ENCODE measurements at places on chromosomes 4 and X. TPM values are rescaled to one million over a fixed set of nuclear protein-coding genes. Genes with fewer than 3 reads are reported as not detected.

- no peak for DNase-seq
Measured at GRCh38 chrX:109352066-109352588, 129.8 kb downstream of the GUCY2F start.

DNA sequence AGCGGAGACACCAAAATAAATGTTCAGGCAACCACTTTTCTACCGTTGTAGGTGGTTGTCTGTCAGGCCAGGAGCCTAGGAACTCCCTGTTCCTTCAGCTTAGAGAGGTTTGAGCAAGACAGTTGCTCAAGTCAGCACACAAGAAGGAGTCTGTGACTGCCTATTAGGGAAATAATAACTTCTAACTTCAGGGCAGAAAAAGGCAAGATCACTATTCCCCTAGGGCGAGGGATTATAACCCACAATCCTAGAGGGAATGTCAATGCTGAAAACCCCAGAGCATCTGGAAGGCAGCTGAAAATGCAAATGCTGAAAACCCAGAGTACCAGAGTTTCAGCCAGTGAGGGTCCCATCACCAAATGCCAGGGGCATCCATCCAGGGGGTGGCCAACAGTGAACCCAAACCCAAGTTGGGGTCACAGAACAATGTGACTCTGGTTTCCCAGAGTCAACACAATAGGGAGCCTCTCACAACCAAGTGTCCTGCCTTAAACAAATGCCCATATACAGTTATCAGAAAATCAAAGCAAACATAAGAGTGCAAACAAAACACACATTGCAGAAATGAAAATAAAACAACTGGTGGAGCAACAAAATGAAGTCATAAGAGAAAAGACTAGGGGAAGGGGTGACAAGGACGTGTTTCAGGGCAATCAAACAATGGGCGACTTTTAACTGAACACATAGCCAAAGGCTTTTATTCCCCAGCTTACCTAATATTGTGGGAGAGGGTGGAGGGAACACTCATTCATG lies 27.6 kb downstream of the MORF4L2 start:
- no peak for DNase-seq

GRCh38 chr4:147515220-147515936 lies 34.5 kb downstream of the EDNRA start:
- no peak for DNase-seq

GRCh38 chr4:80141543-80141942 lies 55.8 kb upstream of the PRDM8 start:
- DNase-seq: no peak

- no peak for DNase-seq
Measured at GRCh38 chr4:86006057-86006456, 353.8 kb downstream of the MAPK10 start.

DNA sequence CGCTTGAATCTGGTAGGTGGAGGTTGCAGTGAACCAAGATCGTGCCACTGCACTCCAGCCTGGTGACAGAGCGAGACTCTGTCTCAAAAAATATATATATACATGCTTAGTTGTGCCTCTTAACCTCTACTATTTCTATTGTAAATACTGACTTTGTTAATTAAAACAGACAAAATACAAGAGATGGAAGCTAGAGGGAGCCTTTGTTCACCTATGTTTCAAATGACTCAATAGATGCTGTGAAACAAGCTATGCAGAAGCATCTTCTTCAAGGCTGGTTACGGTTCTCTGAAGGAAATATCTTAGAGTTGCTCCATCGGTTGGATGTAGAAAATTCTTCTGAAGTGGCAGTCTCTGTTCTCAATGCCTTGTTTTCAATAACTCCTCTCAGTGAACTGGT lies 6.2 kb downstream of the NCAPG start:
- DNase-seq: no peak

Gene GPRASP1
- polyA plus RNA-seq: 13.5 TPM

Gene RNF150
- polyA plus RNA-seq: 25.3 TPM

Measured in left renal cortex interstitium (tissue), 4 donors.